ENCODE measurements at places on chromosomes 6 and 20. TPM values are rescaled to one million over a fixed set of nuclear protein-coding genes. Genes with fewer than 3 reads are reported as not detected.

XKR7 gene
- polyA plus RNA-seq = 0.39 TPM

PRR18 gene
- polyA plus RNA-seq = 0.33 TPM

KATNA1 gene
- 29.8 TPM for polyA plus RNA-seq

DCDC2 gene
- 131 TPM for polyA plus RNA-seq

CPXM1 gene
- 234 TPM for polyA plus RNA-seq

CUTA gene
- polyA plus RNA-seq = 228 TPM

SLC52A3 gene
- polyA plus RNA-seq = 4.3 TPM

RGS19 gene
- 5.3 TPM for polyA plus RNA-seq

Measured in right renal pelvis (tissue), 4 donors.